ENCODE measurements at places on chromosomes 5 and 9.

DNA sequence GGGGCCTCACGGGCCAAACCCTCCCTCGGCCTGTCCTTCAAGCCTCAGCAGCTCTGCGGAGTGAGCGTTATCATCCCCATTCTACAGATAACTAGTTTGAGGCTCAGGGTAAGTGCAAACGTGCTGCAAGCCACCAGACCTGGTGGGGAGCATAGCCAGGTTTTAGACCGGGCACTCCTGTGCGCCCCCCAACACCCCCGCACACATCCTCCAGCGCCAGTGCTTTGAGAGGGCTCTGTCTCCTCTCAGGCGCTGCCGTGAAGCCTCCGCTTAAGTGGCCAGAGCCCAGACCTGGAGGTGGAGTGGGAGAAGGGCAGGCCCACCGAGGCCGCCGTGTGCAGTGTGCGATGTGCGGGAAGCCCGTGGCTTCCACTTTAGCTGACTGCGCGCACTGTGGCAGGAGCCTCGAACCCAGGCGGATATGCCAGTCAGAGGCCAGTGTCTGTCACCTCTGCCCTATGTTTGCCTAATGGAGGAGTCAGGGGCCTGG lies 1.6 kb upstream of the MGAT1 start:
- DNase-seq, result peak; percentile 89

- peak; percentile 76 for DNase-seq
Measured at GRCh38 chr5:87020099-87020934, 247.4 kb upstream of the RASA1 start.

DNA sequence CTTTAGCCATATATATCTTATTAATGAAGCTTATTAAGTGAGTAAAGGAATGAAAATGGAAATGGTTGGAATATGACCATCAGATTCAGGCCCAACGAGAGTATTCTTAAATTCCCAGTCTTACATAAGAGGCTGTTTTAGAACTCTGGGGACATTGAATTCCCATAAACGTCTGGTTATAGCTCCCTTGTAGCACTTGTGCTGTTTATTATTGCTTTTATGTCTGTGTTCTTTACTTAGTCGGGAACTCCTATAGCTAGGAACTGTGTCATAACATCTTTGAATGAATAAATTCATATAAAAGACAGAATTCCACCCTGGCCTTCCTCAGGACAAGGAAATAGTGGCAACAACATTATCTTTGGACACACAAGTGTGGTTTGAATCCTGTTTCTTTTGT lies 58.4 kb downstream of the SH3GL2 start:
- no peak for DNase-seq

DNA sequence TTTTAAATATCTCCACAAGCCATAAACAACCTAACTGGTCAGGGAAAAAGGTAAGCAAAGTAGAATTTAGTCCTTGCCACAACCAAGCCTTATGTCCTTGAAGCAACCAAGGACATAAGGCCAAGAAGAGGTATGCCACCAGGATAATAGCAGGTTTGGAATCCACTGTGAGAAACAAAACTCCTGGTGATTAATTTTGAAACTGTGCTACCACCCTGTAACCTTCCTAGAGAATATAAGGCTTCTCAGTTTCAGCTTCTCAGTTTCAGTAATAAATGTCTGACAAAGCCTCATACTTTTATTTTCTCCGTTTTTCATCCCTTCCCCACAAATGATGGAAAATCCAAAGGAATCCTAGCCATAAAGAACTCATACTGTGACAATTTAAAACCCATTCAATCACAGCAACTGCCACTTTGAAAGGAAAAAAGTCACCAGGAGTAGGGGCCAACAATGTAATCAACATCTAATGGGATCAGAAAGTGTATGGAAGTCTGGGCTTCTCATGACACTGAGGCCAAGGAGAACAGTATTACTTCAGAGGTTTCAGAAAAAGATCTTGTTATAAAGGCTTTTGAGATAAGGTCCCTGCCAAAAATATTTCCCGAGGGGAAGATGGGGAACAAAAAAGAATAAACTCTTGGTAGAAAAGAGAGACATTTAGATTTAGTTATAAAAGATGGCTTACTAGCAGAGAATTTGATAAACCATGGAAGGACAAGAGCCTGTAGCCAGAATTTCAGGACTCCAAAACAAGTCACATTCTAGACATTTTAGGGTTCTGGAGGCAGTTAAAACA lies 189.2 kb downstream of the TSSK1B start:
- DNase-seq, result no peak

DNA sequence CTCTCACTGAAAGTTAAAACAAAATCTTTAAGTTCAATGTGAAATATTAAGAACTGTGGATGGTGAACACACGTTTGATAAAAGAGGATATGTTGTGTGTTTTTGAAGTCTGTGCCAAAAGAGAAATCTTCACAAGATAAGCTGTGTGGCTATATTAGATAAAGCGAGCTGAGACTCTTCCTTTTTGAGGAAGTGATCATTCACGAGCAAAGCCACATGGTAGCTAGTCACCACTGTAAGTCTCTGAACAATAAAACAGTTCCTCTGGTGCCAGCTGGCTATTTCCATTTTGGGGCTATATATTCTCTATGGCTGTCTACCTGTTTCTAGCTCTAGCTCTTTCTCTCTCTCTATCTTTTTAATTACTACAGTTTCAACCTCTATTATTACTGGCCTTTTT lies 1849.2 kb upstream of the C9orf72 start:
- DNase-seq, result no peak

DNA sequence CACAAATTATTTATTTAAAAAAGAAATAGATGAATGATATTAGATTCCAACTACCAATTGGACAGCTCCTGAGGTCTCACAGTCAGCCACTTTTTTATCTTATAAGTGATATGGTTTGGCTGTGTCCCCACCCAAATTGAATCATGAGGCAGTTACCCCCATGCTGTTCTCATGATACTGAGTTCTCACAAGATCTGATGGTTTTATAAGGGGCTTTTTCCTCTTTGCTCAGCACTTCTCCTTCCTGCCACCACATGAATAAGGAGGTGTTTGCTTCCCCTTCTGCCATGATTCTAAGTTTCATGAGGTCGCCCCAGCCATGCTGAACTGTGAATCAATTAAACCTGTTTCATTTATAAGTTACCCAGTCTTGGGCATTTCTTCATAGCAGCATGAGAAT lies 12.9 kb downstream of the NLN start:
- no peak for DNase-seq

Data from spleen (tissue), 13 donors.